ENCODE measurements at places on chromosomes 5 and 9. TPM values are rescaled to one million over a fixed set of nuclear protein-coding genes. Genes with fewer than 3 reads are reported as not detected.

GRCh38 chr9:96022445-96023051 lies 147.1 kb downstream of the ERCC6L2 start:
- DNase-seq: no peak

DNA sequence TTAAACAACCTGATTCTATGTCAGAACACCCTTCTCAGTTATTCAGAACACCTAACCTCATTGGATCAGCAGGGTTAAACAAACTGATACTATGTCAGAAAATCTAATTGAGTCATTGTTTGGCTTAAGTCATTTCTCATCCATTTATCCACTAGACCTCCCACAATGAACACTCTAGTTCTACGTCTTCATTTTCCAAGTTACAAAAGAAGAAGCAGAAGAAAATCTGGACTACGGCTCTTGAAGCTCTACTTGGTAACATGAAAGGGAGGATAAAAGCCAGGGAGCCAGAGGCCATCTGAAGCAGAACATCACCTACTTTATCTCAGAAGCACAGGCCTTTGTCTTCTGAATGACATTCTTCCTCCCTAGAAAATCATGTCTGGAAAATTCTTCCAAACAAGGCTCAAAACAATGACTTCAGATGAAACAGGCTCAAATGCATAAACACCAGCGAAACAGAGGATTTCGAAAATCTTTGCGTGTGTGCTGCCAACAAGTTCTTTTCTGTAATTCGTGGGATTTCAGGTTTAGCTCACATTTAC lies 35.4 kb upstream of the TGFBI start:
- DNase-seq: no peak

Gene CACFD1
- 36.2 TPM for polyA plus RNA-seq

DNA sequence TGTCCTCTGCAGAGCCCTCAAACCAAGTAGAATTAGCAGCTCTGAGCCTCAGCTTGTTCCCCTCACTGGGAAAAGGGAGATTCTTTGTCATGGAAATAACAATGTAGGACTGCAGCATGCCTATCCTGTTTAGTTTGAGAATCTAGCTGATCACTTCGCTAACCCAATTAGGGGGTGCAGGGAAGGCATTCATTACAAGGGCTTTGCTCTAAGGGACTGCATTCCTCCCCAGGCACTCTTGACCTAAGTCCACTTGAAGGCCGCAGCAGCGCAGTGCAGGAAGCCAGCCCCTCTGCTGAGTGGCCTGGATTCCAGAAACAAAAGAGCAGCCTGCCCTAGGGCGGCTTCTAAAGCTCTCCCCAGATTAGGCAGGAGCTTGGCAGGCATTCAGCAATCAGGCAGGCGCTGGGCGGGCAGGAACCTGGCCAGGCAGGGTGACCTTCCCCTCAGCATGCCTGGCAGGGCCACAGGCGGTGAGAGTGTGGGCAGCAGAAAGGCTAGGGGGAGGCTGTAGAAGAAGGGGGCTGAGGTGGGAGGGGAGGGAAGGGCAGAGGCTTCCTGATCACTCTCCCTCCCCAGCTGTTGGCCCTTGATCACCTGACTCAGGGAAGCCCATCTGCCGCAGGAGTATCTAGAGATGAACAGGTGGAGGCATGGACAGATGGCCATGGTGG lies 24.8 kb downstream of the CCNJL start:
- no peak for DNase-seq

DNA sequence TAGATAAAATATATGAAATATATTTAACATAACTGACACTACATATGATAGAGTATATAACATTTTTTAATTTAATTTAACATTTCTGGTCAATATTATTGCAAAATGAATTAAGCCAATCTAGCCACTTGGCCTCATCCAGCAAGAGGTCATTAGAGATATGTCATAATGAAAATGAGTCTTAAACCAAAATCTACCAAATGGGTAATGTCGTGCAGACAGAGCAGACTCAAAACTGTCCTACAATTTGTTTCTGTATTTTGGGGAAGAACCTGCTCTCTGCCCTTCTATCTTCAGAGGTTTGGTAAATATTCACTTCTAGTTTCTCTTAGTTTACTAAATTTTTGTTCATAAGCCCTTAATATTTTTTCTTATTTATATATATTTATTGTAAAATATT lies 61.4 kb downstream of the ARHGEF28 start:
- DNase-seq: no peak

GRCh38 chr9:34709196-34709978 lies 549 bp downstream of the CCL21 start:
- DNase-seq: no peak

Gene SPINK13
- polyA plus RNA-seq: 0.58 TPM

Gene JAKMIP2
- 4.6 TPM for polyA plus RNA-seq

GRCh38 chr9:93673021-93673838 lies 96.8 kb downstream of the PHF2 start:
- DNase-seq: no peak

Gene BNC2
- polyA plus RNA-seq: 11.3 TPM

DNA sequence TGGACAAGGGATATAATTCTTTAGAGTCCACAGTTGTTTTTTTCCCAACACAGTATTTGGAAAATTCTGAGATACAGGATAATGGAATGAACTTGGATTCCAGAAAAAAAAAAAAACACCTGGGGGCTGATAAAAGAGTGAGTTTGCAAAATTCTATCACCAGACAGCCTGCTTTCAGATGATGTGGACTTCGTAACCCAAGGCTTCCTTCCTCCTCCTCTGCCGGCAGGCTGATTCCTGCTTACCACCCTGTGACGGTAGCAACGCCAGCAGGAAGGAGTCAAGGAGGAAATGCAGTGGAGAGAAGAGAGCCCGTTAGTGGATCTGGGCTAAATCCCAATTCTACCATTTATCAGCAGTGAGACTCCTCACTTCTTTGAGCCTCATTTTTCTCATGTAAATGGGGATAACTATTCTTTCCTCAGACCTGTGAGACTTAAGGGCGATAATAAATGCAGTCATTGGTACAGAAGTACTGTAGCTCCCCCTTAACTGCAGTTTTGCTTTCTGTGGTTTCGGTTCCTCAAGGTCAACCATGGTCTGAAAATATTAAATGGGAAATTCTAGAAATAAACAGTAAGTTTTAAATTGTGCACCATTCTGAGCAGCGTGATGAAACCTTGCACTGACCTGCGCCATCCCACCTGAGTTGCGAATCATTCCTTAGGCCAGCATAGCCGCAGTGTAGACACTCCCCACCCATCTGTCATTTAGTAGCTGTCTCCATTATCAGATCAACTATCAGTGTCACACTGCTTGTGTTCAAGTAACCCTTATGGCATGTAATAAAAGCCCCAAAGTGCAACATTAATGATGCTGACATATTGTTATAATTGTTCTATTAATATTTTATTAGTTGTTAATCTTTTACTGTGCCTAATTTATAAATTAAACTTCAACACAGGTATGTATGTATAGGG lies 71.4 kb downstream of the DCP2 start:
- DNase-seq: no peak

DNA sequence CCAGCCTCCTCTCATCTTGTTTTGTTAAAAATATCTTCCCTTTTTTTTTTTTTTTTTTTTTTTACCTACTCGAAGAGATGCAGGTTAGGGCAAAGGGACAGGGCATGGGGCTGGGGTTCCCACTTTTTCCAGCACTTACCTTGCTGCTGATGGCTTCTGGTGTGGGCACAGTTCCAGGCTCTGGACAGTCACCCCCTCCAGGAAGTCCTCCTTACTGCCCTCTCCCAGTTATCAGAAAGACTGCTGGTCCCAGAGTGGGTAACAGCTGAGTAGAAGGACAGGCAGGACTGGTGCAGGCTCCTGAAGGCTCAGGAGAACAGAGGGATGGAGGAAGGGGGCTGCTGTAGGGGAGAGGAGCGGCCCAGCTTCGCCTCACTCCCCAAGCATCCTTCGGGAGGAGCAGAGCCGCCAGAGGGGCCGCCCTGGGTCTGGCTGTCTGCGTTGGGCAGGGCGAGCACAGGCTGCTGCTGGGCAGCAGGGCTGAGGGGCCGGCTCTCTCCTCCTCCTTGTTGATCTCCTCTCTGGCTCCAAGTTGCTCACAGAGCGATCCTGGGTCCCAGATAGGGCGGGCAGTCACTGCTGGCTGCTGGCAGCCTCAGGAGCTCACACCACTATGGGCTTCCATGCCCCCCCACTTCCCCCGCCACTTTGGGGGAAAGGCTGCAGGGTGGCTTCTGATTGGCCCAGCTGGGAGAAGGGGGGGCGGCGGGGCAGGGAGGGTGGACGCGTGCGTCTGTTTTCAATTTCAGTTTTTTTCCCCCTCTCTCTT lies at the start of gene PDGFRB:
Gene PDGFRB (minus strand): TSS at position 588 of the 769 bp plus-strand sequence. CDS start 18,798 bp downstream, outside the sequence.
- DNase-seq: no peak

- no peak for DNase-seq
Measured at GRCh38 chr9:69324549-69325401, at the start of gene ENTREP1. ENTREP1 (plus strand) TSS chr9:69325215; CDS start chr9:69325310, 95 bp downstream.

Gene PCDHA10
- polyA plus RNA-seq: 0.57 TPM

DNA sequence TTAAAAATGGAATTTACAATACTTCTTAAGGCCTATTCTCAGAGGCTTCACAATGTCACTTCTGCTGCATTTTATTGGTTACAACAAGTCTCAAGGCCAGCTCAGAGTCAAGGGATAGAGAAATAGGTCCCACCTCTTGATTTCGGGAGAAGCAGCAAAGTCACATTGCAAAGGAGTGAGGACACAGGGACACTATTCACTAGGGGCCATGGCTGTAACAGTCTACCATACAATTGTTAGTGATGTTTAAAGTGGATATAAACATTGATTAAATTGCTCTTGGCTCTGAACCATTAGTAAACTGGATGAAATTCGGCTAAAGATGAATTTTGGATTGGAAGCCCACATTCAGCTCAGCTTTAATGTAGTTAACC lies 21.7 kb upstream of the CMBL start:
- DNase-seq: no peak

Gene PCDHGA7
- polyA plus RNA-seq: 2.1 TPM

DNA sequence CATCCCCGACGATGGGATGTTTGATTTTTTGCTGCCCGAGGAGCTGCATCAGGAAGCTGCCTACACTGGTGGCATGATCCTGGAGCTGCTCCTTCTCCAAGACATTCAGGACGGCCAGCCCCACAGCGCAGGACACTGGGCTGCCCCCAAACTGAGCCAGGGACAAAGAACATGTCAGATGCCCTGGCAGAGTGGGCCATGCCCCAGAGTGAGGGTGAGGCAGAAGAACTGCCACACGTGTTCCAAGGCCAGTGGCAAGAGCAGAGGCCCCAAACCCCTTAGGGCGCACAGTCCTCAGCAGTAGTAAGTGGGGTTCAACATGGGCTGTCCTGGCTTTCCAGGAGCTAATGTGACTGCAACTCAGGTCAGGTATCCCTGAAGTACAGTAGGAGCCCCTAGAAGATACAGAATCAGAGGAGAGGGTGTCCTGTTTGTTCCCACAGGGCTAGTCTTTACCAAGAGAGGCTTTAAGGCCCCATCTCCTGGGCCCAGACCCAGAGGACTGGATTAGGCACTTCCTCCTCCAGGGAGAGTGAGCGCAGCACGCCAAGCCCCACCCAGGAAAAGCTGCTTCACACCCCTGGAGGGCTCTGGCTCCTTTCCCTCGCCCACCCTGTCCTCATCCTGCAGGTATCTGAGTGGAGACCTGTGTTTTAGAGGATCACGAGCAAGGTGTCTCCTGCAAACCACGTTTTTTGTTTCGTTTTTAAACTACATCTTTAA lies 11.1 kb downstream of the HNRNPAB start:
- no peak for DNase-seq

DNA sequence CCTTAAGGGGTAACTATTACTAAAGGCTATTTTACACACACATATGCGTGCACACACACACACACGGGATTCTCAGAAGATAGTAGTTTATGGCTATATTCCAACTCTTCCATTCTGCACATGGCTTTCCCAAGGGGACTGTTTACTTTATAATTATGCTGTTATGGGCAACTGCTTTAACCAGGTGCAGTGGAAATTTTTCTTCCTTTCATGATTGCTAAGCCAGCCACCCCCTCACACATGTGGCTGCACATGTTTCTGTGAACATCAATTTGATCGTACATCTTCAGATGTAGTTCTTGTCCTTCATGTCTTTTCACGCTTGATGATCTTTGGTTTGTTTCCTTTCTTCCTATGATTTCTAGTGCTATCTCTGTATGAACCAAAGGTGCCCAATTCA lies 37.0 kb downstream of the MRPS30 start:
- no peak for DNase-seq

DNA sequence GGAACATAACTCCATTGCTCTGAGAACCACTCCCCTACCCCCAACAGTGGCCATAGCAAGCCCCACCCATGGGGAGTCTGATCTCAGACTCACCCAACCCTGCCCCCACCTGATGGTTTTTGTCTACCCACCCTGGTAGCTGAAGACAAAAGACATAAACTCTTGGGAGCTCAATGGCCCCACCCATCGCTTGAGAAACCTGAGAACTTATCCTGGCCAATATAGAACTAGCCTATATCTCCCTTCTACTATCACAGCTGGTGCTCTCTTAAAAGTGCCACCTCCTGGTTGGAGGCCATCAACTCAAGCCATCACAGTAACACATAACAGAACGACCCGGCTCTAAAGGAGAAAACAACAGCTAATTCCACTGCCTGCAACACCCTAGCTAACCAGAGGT lies 47.9 kb upstream of the SNAPC3 start:
- no peak for DNase-seq

Gene CATSPER3
- polyA plus RNA-seq: 2.0 TPM

Gene SEMA6A
- polyA plus RNA-seq: 61.1 TPM

DNA sequence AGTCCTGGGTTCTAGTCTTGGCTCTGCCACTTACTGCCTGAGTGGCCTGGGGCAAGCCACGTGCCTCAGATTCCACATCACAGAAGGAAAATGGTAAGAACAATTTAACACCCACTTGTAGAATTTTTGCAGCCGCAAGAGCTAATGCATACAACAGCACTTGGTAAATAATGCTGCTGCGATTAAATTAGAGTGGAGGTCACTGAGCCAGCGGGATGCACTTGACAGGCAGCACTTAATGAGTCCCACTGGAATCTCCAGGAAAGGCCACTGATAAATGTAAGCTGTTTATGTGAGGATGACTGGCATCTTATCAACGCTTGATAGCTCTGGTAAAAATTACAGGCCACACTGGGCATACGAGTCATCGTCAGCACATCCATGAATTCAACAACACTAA lies 59.4 kb upstream of the UBTD2 start:
- DNase-seq: no peak

Data from left renal cortex interstitium (tissue), 4 donors.